Activated CD4-positive, alpha-beta T cell treated with anti-CD3 and anti-CD28 coated beads for 4 hours (primary cell): ENCODE measurements at places on chromosomes 1 and 21.

DNA sequence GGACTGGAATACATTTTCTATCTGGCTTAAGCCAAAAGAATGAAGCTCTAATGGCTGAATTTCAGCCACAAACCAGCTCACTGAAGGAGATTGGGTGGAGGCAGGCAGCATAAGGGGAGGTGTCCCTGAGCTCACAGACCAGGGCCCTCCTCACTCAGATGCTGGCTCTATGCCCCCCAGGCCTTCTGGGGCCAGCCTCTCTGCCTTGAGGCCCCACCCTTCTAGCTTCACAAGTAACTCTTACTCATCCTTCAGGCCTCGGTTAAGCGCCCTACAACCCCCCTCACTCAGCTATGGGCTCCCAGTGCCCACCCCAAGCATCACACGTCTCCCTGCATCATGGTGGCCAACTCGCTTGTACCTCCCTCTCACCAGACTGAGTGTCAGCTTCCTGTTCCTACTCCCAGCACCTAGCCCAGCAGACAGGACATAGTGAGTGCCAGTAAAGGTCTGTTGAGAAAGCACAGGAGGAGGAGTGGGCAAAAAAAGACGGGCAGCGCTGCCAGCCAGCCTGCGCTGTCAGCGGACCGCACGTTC, 40.8 kb upstream of the GPR157 start:
- DNase-seq: no peak

DNA sequence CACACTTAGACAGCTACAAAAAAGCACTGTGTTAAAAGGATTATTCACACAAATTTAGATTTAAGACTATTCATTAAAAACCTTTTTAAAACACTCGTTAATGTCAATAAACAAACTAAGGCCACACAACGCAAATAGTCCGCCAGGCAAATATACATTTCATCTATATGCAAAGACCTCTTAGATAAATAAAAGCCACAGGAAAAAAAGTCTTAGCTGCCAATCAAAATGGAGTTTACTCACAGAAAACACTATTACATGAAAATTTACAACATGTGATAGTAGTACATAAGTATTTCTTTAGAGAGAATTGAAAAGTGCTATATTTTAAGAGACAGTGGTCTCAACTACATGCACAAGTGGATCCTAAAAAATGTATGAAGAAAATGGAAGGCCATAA, 2.7 kb upstream of the PHTF1 start:
- no peak for DNase-seq

- DNase-seq: no peak
These were observed 21.8 kb downstream of the PLCH2 start for GRCh38 chr1:2497891-2498290.

GRCh38 chr1:69425871-69426270, 141.9 kb upstream of the LRRC7 start:
- DNase-seq: no peak

GRCh38 chr1:109509176-109510134, at the start of gene AMIGO1:
AMIGO1 (minus strand) TSS chr1:109509727; CDS start chr1:109508912, 815 bp downstream.
- peak; percentile 55 for DNase-seq

DNA sequence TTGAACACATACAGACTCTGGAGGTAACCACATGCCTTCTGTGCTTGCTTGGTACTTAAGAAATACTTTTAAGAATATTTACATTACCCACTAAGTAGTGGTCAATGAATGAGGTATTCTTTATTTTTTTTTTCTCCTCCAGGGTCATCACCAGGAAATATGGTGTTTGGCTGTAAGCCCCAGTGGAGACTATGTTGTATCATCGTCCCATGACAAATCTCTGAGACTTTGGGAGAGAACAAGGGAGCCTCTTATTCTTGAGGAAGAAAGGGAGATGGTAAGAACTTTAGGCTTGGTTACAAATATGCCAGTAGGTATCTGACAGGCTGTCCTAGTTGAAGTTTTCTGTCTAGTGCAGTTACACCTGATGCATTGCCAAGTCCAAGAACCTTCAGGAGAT, 22.8 kb downstream of the WDR3 start:
- DNase-seq: no peak

DNA sequence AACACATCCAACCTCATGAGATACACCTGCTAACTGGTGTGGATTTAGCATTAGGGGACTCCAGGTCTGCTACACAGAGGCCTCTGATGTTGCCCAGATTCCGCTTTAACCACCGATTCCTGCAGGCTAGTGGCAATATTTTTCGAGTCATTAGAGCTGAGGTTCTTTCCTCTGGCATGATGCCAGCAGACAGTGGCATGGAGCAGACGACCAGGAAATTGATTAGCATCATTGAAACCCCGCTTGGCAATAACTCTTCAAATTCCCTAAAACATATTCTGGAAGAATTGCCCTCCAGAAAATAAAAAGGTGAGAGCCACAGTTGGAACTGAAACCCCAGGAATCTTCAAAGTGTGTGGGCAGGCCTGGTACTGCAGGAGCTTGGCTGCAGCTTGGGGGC, 28.4 kb upstream of the ETV3 start:
- DNase-seq: no peak

- DNase-seq: no peak
These were observed 92.3 kb downstream of the KCNN3 start for GRCh38 chr1:154777781-154778180.

- DNase-seq: peak; percentile 91
These were observed 1.9 kb downstream of the S1PR1 start for GRCh38 chr1:101238681-101239094.
